HT-29 (cell line): ENCODE measurements at places on chromosomes 2 and 18. TPM values are rescaled to one million over a fixed set of nuclear protein-coding genes. Genes with fewer than 3 reads are reported as not detected.
A peak's percentile ranks its signal among the peaks of the same experiment; 100 is the strongest.

ALLC gene
- not detected in 2 replicates for total RNA-seq

- peak; percentile 89 for DNase-seq
Measured at GRCh38 chr2:223797037-223797436, 40.3 kb downstream of the AP1S3 start.

GRCh38 chr2:224242561-224242960 is 159.3 kb downstream of the FAM124B start:
- no peak for DNase-seq

- no peak for DNase-seq
Measured at GRCh38 chr2:214482728-214483127, 71.9 kb downstream of the VWC2L start.

DNA sequence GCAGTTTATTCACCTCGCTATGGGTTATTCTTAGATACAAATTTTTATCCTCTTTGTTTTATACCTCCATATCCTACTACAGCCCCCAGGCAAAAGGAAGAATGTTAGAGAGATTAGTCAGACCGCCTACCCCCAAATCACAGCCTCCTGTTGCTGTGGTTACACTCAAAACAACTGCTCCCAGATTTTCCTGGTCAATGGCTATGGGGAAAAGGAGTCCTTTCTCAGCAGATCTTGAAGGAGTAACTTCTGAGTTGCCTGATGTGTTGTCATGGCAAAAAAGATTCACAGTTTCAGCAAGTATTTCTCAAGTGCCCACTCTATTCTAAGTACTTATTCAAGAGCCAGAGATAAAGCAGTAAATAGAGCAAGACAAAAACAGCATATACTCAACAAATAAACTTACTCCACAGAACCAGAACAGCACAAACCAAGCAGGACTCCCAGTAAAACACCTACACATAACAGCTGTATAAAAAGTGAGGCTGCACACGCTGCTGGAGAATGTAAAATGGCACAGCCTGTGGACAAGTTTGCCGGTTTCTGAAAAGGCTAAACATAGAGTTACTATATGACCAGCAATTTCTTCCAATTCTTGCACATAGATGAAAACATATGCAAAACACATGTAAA is 104.8 kb downstream of the NOL10 start:
- DNase-seq, result peak; percentile 85

DNA sequence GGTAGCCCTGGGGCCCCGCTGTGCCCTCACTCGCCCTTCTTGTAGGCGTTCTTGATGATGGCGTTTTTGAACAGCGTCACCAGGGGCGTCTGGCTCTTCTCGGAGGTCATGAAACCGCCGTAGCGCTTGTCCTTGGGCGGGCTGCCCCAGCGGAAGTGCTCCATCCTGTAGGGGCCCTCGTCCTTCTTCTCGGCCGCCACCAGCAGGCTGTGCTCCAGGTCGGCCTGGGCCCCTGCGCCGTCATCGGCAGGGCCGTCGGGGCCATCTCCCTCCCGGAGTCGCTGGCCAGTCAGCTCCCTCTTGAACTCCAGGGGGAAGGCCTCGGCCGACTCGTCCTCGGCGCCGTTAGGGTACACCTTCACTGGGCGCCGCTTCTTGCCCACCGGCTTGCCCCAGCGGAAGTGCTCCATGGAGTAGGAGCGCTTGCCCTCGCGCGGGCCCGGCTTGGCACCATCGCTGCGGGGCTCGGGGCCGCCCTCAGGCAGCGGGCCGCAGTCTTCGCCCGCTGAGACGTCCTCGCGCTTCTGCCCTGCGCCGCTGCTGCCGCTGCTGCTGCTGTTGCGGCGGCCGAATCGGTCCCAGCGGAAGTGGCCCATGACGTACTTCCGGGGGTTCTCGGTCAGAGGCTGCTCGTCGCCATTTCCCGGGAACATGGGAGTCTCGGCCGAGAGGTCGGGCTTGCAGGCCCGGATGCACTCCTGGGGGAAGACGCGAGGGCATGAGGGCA is 7.2 kb downstream of the POMC start:
- no peak for DNase-seq

DNA sequence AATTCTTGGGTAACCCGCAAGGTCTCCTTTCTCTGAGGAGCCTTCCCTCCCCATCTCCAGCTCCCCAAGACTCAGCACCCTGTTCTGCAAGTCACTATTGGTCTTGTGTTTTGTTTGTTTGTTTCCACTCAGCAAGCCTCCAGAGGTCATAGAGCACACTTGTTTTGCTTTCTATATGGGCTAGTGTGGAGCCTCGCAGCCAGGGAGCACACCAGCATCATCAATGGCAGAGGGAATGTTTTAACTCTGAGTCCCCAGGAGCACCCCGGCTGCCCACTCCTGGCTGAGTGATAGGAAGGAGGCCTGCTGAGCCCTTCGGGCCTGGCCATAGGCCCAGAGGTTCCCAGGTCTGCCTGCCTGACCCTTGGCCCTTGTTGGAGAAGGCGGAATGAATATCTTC is 36.6 kb downstream of the GLI2 start:
- no peak for DNase-seq

DNA sequence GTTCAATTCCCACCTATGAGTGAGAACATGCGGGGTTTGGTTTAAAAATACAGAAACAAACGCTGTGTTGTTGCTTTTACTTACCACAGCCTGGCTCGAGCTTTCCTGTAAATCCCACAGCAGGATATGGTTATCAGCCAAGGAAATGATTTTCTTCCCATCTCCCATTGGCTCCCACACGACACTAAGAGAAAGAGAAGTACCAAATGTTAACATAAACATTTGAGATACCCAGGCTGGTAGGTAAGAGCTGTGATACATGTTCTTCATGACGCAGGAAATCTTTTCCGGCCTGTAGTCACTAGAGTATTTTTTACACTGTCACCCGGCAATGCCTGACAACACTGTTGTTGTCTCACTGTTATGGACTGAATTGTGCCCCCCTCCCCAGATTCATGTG is 163.6 kb downstream of the EIPR1 start:
- no peak for DNase-seq

NETO1 gene
- total RNA-seq, result not detected in 2 replicates
